ENCODE measurements at places on chromosomes 7 and 10.

GRCh38 chr7:25666671-25667060, 438.4 kb upstream of the NPVF start:
- no peak for DNase-seq

DNA sequence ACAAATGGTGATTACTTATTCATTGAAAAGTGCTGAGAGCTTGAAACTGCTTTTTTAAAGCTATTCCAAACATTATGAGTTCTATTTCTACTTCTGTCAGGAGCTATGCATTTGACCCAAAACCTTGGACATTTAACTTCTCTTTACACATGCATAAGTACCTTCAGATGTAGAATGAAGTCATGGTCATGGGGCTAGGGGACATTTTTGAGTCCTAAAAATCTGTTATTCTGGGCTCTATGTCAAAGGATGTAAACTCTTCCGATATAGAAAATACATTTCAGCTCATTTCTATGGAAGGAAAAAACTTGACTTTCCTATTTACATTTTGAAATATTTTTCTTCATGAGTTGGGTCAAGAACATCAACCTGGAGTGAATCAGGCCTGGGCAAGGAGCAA, 179.5 kb upstream of the CXCL12 start:
- no peak for DNase-seq

DNA sequence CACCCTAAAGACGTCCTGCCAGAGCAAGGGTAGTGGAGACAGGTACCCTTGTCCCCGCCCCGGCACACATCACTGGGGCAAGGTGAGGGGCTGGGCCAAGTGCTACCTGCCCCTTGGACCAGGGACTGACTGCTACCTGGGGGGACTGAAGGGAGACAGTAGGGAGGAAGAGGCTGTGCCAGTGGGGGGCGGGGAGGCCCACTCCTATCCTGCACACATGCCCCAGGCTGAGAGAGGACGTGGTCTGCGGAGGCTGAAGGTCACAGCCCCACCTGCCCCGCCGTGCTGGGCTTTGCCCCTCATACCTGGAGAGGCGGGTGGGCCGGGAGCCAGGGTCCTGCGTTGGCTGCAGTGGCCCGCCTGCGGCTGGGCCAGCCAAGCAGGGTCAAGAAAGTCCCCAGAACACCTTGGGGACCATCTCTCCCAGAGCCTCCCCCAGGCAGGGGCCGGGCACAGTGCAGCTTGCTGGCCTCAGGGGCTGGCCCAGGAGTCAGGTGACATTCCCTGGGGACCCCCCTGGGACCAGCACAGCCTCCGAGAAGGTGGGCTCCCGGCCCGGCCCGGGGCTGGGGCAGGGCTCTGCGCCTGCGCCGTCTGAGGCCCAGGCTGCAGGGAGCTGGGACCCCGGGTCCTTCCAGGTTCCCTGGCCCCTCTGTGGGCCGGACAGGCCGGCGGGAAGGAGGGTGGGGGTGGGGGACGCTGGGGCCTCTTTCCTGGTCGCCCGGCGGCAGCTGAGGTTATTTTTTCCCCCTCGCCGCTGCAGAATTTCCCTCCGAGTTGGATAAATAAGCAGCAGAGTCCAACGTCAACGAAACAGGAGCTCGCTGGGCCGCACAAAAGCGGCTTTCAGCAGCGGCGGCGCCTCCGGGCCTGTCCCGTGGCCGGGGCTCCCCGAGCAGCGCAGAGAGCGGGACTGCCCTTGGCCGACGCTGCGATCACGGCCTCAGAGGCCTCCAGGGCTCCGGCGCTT, 9.8 kb upstream of the FZD9 start:
- no peak for DNase-seq

- DNase-seq = peak; percentile 13
Observed at GRCh38 chr10:132111121-132111731, 45.5 kb downstream of the JAKMIP3 start.

DNA sequence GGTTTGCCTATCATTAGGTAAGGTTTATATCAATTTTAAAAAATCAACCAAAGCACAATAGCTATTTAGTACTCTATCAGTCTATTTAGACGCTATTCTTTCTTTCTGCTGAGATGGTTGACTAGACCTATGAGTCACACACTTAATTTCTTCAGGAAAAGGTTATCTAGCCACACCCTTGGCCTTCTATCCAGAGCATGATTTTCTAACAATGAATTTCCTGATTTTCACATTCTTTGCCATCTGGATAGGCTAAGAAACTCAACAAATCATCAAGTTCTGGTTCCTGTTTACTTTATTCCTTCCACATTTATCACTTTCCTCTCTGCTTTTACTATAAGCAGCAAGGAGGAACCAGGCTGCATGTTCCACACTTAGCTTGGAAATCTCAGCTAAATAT, 8.1 kb downstream of the PRPS1L1 start:
- no peak for DNase-seq

GRCh38 chr7:151978616-151979015, 22.4 kb downstream of the GALNTL5 start:
- no peak for DNase-seq

- no peak for DNase-seq
Observed at GRCh38 chr7:33157311-33157710, 27.9 kb downstream of the BBS9 start.

GRCh38 chr10:116589926-116590325, 833 bp upstream of the PNLIPRP1 start:
- DNase-seq = no peak

DNA sequence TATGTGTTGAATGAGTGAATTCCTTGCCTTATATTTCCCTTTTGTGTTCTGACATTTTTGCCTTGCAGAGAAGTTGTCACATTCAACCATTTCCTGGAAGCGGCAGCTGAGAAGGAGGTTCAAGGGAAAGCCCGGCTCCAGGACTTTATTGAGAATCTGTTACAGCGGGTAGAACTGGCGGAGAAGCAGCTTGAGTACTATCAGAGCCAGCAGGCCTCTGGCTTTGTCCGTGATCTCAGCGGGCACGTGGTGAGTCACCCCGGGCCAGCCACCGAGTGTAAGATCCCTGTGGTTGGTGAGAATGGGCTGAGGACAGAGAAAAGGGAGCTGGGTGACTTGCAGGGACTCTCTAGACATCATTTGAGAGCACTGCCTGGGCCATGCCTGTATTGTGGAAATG, 14.2 kb downstream of the ZNF365 start:
- DNase-seq = no peak

DNA sequence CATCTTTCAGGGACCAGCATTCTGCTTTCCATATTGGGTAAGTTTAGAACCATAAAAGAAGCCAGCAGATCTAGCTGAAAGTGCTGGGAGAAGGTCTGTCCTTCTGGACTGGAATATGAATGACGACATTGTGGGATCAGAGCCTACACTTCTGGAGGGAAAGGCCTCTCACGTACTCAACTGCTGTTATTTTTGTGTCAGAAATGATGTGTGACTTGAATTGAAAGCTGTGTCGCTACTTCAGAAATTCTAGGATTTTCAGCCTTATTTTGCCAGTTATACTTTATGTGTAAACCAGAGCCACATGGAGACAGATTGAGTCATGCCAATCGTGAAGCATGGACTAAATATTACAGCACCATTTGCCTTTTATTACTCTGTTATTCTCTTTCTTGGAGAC, 231.0 kb downstream of the KIAA1217 start:
- DNase-seq = no peak

DNA sequence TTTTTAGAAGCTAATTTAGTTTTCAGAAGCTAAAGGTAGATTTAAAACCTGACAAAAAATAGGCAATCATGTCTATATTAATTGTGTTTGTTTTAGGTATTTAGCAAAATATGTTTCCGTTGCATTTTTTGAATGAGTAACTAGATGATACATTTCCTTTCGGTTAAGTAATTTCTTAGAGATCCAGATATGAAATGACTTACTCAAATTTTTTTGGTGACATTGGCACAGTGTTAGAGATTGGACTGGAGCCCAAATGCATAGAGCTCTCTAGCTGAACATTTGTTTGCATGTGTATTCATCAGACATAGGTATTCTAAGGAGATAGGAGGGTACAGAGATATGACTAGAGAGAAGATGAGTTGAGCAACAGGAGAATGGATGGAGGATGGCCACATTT, 1.9 kb downstream of the BUB3 start:
- DNase-seq = no peak

- DNase-seq = no peak
Observed at GRCh38 chr10:74406006-74406405, 255.0 kb downstream of the ADK start.

GRCh38 chr7:116953906-116954838, 871 bp downstream of the ST7 start:
- DNase-seq = peak; percentile 32

DNA sequence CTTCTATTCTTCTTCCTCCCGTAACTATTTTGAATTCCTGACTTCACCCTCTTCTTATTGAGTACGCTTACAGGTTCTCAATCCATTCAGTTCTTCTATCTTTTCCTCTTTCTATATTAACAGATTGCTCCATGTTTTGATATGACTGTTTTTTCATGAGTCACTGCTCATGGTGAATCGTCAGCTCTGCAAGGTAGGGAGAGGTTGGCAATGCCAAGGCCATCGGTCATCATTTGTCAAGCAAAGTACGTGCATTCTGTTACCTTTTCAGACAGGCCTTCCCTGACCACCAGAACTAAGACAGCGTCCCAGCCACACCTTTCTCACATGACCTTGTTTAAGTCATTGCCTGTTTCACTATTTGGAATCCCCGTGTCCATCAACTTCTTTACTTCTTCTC, 1001.9 kb upstream of the SORCS1 start:
- DNase-seq = no peak

- no peak for DNase-seq
Observed at GRCh38 chr7:131537571-131537978, 18.9 kb downstream of the PODXL start.

DNA sequence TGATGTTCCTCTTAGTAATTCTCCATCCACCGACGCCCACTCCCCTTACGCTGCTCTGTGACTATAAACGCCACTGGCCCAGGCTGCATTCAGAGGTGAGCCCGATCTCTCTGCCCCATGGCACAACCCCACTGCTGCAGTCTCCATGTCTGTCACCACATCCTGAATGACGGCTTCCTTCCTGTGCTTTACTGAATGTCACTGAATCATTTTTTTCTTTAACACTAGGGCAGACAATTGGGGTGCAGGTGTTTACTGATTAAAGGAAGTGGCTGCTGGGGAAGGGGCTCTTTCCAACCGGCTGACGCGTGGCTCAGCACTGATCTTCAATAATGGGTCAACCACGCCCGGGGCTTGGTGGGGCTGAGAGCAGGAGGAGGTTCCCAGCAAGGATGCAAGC, 208.3 kb downstream of the USP6NL start:
- DNase-seq = peak; percentile 47

GRCh38 chr10:35633006-35633980, 8.8 kb downstream of the FZD8 start:
- no peak for DNase-seq

DNA sequence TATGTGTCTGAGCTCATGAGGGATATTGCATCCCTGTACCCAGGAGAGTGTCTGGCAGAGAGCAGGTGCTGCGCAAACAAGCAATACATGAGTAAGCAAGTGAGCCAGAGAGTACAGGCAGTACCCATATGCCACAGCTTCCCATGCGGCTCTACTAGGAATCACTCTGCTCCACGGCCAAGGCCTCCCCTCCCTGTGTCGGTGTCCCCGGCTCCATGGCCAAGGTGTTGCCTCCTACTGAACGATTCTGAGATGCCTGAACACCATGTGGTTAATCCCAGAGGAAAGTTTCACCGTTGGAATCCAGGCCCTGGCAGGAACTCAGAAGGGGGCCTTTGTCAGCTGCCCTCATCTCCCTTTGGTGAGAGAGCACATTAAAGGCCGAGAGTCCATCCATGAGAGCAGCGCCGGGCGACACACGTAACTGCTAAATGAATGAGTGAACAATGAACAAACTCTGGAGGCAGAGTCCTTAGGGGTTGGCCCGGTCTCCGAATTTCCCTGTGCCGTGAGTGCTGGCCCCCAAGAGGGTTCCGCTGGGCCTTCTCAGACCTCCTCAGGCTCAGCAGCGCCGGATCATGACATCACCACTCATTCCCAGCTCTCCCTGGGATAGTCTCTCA, 136.0 kb upstream of the FAM20C start:
- DNase-seq = no peak

- no peak for DNase-seq
Observed at GRCh38 chr7:3436746-3437145, 135.7 kb downstream of the SDK1 start.

- DNase-seq = no peak
Observed at GRCh38 chr10:131176907-131177306, 134.6 kb downstream of the TCERG1L start.

GRCh38 chr7:158325530-158326381, 261.9 kb downstream of the PTPRN2 start:
- DNase-seq = no peak
